ENCODE measurements at places on chromosomes 1 and 21.

DNA sequence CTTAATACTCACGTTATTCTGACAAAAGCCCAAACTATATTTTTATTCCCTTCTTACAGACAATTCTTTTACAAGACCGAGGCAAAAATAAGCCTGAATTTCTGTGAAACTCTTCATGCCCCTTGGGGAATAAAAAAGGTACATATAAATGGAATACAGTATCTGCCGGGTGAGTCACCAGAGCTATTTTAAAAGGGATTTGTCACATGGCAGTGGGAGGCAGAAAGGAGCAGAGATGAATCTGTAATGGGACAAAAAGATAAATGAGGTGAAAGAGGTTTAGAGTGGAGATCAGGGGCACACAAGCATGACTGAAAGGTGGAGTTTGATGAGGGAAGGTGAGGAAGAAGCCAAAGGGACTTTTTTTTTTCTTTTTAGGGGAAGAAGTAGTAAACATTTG is 8.8 kb downstream of the XCL1 start:
- DNase-seq, result no peak

- no peak for DNase-seq
Observed at GRCh38 chr1:196380316-196380715, 227.9 kb downstream of the KCNT2 start.

- no peak for DNase-seq
Observed at GRCh38 chr1:164836614-164837018, 277.6 kb downstream of the PBX1 start.

DNA sequence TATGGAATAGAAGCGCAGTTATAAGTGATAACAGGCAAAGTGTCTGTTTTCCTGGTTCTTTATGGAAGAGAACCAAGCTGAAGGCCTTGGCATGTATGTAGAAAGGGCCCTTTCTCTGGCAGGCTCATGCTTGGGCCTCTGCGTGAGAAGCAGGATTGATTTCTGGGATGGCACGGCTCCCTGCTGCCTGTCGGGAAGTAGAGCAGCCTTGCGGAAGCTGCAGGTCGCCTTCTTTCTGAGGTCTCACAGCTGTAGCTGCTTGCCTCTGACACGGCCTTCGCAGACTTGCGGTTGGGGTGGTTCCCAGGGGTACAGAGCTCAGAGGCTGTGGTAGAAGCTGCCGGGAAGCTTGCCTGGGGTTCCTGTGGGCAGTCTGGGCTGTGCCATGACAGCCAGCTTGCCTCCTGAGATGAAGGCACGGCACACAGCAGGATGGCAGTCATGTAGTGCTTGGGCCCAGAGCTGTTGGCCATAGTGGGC is 39.4 kb downstream of the TRAPPC10 start:
- DNase-seq, result no peak

DNA sequence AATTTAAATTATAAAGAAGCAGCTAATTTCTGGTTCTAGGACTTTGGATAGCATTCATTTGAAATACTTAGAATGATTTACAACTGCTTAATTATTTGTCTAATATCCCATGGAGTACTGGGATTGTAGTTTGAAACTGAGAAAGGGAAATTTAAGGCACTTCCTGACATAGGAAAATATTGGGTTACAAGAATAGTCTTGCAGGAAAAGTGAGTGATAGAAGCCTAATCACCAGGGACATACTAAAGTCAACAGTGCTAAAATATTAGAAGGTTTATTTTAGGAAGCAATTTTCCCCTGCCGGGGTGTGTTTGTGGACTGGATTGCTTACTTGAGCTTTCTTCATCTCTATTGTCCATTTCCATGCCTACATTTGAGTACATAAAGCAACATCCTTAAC is 661.6 kb downstream of the ADGRL2 start:
- DNase-seq, result no peak

DNA sequence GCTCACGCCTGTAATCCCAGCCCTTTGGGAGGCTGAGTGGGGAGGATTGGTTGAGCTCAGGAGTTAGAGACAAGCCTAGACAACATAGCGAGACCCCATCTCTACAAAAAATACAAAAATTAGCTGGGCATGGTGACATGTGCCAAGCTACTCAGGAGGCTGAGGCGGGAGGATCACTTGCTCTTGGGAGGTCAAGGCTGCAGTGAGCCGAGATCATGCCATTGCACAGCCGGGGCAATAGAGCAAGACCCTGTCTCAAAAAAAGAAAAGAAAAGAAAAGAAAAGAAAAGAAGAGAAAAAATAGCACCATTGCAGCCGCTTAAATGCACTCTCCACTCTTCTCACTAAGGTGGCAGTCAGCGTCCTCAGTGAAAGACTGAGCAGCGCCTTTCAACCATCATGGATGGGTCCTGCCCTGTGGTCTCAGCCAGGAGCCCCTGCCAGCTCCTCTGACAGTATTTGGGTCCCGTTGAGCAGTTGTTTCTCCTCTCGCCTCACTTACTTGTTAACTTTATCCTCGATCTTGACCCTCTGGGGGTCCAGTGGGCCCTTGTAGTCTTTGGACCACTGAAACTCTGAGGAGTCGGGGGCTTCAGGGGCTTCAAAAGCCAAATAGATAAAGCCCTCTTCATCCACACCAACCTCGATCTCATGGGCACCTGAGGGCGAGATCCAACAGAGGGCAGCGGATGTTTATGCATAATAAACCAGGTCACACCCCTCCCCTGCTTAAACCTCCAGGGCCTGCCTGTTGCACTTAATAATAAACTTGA is 36.9 kb downstream of the MYOM3 start:
- no peak for DNase-seq

DNA sequence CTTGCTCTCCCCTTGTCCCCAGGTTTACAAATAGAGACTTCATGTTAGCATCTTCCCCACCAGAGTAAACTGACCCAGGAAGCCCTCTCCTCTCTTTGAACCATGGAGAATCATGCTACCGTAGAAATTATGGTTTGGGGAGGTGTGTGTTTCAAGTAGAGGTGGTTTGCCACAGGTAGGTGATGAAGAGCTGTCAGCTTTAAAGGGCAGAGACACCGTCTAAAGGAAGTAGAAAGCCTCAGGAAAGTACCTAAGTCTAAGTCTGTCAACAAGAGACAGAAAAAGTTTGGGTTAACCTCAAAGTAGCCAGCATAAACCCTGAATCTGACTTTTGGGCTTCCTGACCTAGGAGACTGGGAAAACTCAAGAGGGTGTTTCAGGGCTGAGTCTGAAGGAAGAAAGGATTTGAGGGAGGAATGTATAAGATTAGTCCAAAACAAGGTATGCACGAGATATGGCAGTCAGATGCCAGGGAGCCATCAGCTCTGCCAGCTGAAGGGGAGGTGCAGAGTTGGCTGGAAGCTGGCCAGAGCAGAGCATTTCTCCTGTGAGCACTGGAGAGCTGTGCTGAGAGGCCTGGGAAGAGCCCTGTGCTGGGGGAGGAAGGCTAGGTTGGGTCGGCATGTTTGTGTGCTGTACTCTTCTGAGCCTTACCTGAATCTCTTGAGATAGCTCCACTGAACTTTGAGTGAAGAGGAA is 14.3 kb downstream of the ADAMTSL4 start:
- DNase-seq, result no peak

DNA sequence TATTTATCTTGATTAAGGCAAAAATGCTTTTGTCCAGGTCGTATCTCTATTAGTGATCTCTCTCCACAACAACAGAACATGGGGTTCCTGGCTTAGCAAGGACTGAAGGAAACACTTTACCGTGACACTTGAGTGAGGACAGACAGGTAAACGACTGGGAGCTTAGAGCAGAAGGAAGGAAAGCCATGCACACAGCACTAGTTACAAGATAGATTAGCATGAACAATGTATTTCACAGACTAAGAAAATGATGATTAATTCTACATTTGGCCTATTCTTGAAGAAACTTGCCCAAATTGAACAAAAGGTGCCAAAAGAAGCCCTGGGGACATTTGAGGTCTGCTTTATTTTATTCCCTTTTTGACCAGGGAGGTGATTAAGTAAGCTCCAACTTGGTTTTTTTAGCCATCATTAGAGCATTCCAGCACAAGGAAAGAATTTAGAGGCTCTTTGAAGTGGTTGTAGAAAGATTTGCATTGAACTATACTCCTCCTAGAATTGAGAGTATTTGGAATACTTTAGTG is 248.5 kb downstream of the USP25 start:
- DNase-seq, result no peak

Measured in esophagus squamous epithelium (tissue), 5 donors.